Stimulated activated CD8-positive, alpha-beta memory T cell treated with anti-CD3 and anti-CD28 coated beads, Interleukin-4, amount 100 ng/mL, for 24 hours (primary cell): ENCODE measurements at places on chromosomes 3 and 15.

DNA sequence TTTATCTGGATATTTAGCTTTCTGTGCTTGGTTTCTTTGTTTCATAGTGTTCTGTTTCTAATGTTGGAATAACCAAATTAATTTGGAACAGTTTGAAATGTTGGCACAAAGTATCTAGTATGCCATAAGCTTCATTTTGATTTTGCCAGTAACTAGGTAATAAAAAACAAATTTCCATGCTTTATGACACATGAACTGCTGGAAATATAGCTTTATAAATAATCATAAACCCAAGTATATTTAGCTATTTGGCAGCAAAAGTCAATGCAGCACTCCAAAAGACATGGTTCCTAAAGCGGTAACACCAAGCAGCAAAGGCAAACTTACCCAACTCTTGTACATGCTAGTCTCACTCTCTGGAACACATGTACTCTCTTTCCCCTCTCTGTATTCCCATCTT lies 106.0 kb upstream of the CCNL1 start:
- DNase-seq: no peak

- DNase-seq: no peak
Observed at GRCh38 chr3:100047455-100048141, 66.7 kb downstream of the FILIP1L start.

- no peak for DNase-seq
Observed at GRCh38 chr3:158005391-158006100, 100.7 kb downstream of the SHOX2 start.

GRCh38 chr3:109175411-109175810 lies 38.9 kb downstream of the C3orf85 start:
- no peak for DNase-seq

- DNase-seq: no peak
Observed at GRCh38 chr3:184760337-184761074, 48.6 kb upstream of the MAGEF1 start.

GRCh38 chr15:92170897-92171296 lies 222.8 kb upstream of the ST8SIA2 start:
- no peak for DNase-seq

GRCh38 chr3:12380461-12380860 lies 91.6 kb downstream of the PPARG start:
- DNase-seq: no peak

DNA sequence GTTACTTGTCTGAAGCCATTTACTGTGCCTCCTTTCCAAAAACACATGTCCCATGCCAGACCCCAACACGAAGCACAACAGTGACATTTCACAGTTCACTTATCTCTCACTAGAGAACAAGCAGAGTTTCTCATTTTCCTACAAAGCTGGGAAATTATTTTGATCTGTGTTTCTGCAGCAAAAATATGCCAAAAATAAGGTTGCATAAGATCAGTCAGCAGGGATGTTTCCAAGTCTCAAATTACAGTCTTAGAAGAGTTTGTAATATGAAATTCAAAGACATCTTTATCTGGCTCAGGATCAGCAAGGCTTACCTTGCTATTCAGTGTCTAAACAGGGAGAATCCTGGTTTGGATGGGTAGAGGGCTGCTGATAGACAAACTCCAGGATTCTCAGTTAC lies 75.5 kb downstream of the GJD2 start:
- DNase-seq: no peak

- no peak for DNase-seq
Observed at GRCh38 chr3:89186456-89186855, 79.0 kb downstream of the EPHA3 start.

DNA sequence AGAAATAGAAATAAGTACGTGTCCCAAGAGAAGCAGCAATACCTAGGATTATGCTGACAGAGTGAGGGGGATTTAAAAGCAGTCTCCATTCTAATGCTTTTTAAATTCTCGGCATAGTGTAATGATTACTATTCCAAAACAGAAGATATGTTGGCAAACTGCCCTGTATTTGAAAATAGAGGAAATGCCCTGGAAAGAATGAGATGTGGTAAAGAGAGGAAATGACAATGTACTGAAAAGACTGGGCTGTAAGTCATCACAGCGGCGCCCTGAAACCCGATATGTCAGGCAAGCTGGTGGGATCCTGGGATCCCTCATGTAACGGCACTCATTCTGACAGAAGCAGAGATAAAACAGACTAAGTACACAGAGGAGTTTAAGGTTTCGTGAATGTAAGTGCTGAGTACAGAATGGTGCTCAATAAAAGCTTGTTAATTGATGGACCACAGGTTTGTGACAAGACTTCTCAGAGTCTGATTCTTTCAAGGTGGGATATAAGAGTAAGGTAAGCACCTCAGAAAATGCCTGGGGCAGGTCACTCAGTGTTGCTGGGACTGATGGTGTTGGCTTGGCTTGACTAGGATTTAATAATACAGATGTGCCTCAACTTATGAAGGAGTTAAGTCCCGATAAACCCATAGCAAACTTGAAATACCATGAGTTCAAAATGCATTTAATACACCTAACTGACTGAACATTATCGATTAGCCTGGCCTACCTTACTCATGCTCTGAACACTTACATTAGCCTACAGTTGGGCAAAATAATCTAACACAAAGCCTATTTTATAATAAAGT lies 91.4 kb downstream of the NFKBIZ start:
- no peak for DNase-seq

- DNase-seq: no peak
Observed at GRCh38 chr3:65619451-65619881, 419.3 kb downstream of the MAGI1 start.

GRCh38 chr3:9687514-9687913 lies 16.1 kb upstream of the CPNE9 start:
- no peak for DNase-seq

- DNase-seq: no peak
Observed at GRCh38 chr3:132961991-132962390, 76.2 kb upstream of the TMEM108 start.

DNA sequence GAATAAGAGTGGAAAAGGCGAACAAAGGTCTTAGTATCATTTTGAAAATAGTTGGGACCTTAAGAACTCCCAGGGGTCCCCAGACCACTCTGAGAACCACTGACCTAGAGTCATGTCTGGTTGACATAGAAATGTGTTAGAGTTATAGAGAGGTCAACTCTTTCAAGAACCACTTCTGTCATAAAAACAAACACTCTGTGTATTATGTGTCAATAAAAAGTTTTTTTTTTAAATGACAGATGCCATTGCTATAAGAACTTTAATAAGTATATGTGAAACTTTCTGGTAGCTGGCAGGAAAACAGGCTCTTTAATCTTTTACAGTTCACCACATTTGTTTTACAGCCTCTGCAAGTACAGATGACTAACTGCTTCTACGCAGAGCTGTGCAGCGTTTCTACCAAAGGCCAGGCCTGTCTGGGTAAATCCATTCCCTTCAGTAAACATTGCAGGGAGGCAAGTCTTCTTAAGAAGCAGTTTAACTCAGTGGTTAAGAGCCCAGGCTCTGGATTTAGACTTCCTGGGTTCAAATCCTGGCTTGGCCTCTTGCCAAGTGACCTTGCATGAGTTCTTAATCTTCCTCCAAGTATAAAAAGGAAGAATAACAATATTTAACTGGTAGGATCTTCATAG lies 56.6 kb downstream of the RFTN1 start:
- DNase-seq: no peak
